ENCODE measurements at places on chromosomes 7 and 10.

GRCh38 chr10:62373995-62374861 lies at the start of gene ZNF365:
ZNF365 (plus strand) TSS chr10:62374369; CDS start chr10:62376194, 1,825 bp downstream.
- DNase-seq, result no peak

- DNase-seq, result no peak
These were observed 99.3 kb downstream of the CDC14C start for GRCh38 chr7:49023345-49024328.

DNA sequence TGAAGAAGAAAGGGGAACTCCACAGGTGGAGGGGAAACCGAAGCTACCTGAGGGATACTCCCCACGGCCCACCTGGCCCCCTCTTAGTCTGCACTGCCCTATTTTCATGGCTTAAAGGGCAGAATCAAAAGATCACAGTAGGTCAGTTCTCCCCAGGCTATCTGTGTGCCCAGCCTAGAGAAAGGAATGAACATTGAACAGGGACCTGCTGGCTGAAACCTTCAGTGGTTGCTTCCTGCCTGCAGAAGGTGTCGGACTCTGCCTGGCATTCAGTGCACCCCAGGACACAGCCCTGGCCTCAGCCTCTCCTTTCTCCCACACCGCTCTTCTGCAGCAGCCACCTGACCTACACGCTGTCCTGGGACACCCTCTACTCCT lies 74.5 kb downstream of the PRKAG2 start:
- no peak for DNase-seq

GRCh38 chr7:54995166-54995565 lies 23.7 kb upstream of the EGFR start:
- no peak for DNase-seq

GRCh38 chr7:105782391-105783042 lies 93.9 kb downstream of the ATXN7L1 start:
- no peak for DNase-seq

- DNase-seq, result no peak
These were observed 25.9 kb upstream of the RNF32 start for GRCh38 chr7:156614434-156615264.

- DNase-seq, result no peak
These were observed 399.5 kb upstream of the FOXK1 start for GRCh38 chr7:4282434-4283223.

- DNase-seq, result no peak
These were observed 586 bp downstream of the GCK start for GRCh38 chr7:44188480-44189225.

DNA sequence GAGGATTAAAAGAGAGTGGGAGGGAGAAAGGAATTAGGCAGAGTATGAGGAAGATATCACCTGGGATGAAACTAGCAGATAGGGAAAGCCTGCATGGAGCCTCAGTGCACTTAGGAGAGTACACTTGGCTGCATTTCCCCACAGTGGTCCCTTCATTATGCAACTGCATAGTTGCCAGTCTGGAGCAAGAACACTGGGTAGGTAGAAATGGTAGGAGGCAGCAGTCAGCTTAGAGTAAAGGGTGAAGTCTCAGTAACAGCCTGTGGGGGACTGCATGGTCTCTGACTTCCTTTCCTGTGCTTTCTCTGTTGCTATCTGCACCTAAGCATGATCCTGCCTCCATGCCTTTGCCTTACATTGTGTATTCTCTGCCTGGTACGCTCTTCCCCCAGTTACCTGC lies 14.0 kb upstream of the PCGF5 start:
- no peak for DNase-seq

GRCh38 chr7:105765846-105766245 lies 110.6 kb downstream of the ATXN7L1 start:
- DNase-seq, result no peak

DNA sequence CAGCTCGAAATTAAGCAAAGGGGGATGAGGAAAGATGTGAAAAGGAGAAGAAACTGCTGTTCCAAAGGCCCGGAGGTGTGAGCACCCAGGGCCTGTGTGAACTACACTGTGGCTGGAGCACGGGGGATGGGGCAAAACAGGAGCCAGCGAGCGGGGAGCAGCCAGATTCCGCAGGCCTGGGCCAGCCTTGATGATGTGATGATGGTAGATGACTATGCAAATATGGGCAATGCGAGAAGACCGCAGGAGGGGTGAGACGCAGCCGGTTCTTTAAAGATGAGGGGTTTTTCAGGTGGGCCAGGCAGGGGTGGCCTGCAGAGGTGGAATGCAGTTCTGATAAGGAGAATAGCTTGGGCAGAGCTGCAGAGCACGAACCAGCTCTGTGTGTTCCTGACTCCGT lies 61.5 kb downstream of the LANCL2 start:
- DNase-seq, result no peak

DNA sequence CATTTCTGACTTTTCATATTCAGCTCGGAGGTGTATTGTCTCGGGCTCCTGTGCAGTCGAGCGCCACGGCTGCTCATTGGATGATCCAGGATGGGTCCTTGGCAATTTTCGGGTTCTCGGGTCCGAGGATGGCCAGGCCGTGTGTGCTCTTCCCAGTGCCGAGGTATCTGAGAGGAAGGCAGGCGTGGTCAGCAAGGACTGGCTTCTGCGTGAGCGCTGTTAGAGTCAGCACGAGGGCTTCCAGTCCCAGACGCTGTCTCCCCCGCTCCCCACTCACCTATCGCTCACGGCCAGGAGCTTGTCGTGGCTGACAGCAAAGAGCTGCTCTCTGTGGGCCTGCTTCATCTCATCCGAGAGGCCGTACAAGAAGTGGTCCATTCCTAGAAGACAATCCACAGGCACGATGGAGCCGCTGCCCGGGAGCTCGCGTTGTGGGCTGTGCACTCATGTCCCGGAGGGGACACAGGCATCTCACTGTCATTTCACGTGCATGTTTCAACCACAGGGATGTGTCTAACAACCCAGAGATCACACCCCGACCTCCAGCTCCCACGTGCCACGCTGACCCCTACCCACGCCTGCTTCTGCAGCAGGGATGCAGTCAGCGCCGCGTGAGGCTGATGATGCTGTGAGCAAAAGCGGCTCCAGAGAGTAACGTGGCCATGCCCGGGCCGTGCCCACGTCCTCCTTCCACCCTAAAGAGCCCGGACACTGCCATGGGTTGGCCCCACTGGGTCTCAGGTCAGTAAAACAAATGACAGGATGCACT lies 34.4 kb downstream of the PITRM1 start:
- DNase-seq, result no peak

DNA sequence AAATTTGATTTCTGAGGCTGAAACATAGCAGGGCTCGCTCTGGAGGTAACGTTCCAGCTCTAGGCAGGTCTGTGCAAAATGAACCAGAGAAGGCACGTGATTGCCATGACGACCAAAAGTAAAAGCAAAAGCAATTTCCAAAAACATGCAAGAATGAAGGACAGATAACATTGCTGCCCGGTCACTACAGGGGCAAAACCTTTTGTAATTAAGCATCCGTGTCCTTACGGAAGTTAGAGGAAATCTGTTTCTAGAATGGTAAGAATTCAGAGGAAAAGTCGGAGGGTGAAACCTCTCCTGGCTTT lies 2.9 kb downstream of the KLF6 start:
- DNase-seq, result no peak

GRCh38 chr10:17734432-17735080 lies 17.4 kb upstream of the TMEM236 start:
- no peak for DNase-seq

DNA sequence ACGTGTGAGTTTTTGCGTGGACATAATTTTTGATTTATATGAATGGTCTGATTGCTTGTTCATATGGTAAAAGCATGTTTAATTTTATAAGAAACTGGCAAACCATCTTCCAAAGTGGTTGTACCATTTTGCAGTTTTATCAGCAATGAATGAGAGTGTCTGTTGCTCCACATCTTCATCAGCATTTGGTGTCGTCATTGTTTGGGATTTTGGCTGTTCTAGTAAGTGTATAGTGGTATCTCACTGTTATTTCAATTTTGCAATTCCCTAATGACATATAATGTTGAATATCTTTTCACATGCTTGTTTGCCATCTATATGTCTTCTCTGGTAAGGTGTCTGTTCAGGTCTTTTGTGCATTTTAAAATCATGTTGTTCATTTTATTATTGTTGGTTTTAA lies 13.2 kb upstream of the PLCE1 start:
- DNase-seq, result no peak

- DNase-seq, result no peak
These were observed 13.2 kb upstream of the CAMK2B start for GRCh38 chr7:44338600-44338999.

DNA sequence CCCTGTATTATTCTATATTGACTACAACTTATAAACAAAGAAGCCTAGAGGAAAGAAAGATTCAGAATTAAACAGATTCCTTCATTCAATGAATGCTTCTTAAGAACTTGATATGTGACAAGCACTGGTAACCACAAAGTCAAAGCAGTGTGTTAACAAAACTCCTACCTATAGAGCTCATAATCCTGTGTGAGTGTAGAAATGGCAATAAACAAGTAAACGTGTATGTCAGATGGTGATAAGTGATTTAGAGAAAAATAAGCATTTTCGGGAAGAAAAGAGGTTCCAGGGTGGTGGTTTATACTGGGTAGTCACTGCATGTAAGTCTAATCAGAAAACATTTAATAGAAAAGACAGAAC lies 141.3 kb downstream of the JMJD1C start:
- DNase-seq, result no peak

GRCh38 chr7:88358526-88358838 lies 51.8 kb upstream of the STEAP4 start:
- DNase-seq, result no peak

- DNase-seq, result no peak
These were observed 3.1 kb downstream of the ABLIM1 start for GRCh38 chr10:114654822-114655575.

DNA sequence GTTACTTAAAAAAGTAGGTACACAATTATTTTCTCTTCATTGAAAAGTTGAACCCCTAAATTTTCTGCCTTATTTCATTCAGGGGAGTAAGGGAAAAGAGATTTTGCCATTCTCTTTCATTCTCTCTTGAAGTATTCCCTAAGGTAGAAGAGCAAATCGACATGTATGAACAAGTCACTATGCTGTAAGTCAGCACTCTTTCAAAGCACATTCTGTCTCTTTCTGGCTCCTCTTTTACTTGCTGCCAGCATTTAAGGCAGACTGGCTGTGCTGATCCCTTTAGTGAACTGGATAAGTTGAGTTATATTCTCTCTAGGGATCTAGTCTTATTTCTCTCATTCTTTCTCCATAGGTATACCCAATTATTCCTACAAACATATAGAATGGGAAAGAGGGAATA lies 222.3 kb upstream of the ZWINT start:
- DNase-seq, result no peak

DNA sequence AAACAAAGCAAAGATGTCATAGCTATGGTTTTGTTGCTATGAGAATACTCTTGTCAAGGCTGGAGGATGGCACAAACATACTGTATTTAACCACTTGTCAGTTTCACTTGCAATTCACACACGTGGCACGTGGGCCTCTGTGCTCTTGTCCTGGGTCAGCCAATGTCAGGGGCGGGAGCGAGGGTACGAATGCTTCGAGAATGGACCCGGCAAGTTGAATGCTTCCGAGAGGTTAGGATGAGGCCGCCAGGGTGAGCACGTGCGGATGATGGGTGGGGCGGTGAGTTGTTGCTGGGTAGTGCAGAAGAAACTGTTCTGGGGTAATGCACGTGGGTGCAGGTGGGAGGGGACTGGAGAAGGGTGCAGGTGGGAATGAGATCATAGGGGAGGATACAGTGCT lies 10.4 kb upstream of the OCM2 start:
- no peak for DNase-seq

- DNase-seq, result no peak
These were observed 217.5 kb downstream of the SKIDA1 start for GRCh38 chr10:21308018-21308417.

- DNase-seq, result no peak
These were observed 144.7 kb downstream of the PFKFB3 start for GRCh38 chr10:6347391-6347951.

GRCh38 chr10:45080331-45080730 lies 79.6 kb downstream of the ZNF22 start:
- no peak for DNase-seq

- no peak for DNase-seq
These were observed 55.8 kb downstream of the RBM20 start for GRCh38 chr10:110699859-110700468.

DNA sequence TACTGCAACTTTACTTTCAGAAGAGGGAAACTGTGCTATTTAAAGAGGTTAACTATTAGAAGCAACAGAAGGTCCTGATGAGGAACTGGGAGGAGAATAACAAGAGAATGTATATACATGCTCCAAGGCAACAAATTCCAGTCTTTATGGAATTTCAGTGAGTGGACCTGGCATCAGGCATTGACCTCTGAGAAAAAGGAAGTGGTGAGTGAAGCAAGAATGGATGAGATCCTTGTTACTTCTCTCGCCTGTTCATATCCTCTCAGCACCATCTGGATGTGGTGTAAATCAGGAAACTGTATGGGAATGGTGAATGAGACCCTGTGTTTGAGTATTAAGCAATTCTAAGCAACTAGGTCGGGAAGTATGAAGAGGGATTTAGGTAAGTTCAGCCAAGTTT lies 30.3 kb upstream of the KBTBD2 start:
- DNase-seq, result no peak

- DNase-seq, result no peak
These were observed 552 bp downstream of the SLC25A16 start for GRCh38 chr10:68526634-68527307.

GRCh38 chr10:35017608-35018007 lies 72.5 kb downstream of the CUL2 start:
- no peak for DNase-seq

DNA sequence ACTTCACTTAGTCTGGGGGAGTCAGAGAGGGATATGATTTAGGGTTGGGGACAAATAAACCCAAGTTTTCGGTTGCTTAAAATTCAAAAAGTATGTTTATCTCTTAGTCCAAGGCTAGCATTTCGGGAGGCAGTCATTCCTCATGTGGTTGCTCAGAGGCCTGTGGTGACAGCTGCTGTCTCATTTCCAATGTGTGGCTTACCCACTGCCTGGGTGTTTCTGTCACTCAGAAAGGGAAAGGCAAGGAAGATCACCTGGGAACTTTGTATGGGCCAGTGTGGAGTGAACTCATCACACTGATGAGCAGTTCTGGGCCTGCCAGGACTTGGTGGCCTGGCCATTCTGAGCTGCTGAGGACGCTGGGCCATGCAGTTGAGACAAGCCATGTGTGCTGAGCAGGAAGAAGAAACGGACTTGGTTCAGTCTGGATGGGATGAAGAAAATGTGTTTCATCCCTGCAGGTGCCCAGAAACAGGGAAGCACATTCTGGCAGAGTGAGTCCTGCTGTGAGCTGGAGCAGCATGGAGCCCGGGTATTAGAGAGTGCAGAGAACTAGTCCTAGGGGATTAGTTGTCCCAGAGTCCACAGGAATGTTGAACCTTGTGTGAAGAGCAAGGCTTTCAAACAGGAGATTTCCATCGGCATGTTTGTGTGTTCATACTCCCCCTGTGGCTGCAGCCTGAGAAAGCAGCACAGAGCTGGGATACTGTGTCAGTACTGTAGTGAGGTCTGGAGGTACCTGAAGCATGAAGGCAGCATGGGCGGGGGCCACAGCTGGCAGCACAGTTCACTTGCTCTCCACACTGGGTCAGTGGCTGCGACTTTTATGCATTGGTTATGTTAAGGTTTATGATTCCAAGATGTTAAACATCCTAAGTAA lies 211.1 kb upstream of the IGFBP3 start:
- no peak for DNase-seq

All from CMK (cell line).